ENCODE measurements at places on chromosomes 2 and 18.

- no peak for DNase-seq
These were observed 775.4 kb downstream of the TSN start for GRCh38 chr2:122530814-122531213.

- DNase-seq, result no peak
These were observed 59.1 kb downstream of the COA5 start for GRCh38 chr2:98548920-98549818.

GRCh38 chr2:20806286-20806685 lies 16.6 kb downstream of the LDAH start:
- DNase-seq, result no peak

GRCh38 chr2:181953881-181954537 lies 31.6 kb upstream of the PPP1R1C start:
- no peak for DNase-seq

- no peak for DNase-seq
These were observed 563 bp upstream of the GMCL1 start for GRCh38 chr2:69828938-69829255.

- DNase-seq, result no peak
These were observed 1343.3 kb upstream of the TMEFF2 start for GRCh38 chr2:193538061-193538460.

- no peak for DNase-seq
These were observed 405.1 kb downstream of the NBAS start for GRCh38 chr2:15155959-15156574.

DNA sequence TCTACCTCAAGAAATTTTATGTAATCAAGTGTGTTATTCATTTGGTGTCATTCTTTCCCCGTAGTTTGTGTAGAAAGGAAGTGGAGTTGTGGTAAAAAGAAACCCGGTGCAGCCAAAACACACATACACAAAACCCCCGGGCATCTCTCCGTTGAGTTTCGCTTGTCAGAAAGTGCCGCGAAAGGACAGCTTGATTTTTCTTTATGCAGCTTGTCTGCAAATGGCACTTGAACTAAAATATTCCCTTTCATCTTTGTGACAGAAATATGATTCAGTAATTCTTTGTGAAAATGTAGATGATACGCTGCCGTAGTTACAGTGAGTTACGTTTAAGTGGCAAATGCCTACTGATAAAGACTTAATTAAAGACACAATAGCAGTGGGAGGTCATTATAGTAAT lies 268.8 kb upstream of the SPRED2 start:
- DNase-seq, result no peak

DNA sequence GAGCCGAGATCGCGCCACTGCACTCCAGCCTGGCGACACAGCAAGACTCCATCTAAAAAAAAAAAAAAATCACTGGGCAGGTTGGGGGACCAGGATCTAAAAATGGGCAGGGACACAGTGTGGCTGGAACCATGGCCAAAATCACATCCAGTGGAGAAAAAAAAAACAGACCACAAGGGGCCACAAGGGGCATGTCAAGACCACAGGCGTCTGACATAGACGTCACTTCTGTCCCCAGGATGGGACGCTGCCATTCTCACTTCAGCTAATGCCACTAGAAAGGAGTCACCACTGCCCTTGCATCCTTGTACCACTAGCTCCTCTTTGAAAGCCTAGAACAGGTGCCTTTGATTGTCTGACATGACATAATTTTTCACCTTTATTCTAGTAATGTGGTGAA lies 2.5 kb upstream of the POMC start:
- DNase-seq, result no peak

- DNase-seq, result no peak
These were observed 705 bp downstream of the YES1 start for GRCh38 chr18:811182-811891.

DNA sequence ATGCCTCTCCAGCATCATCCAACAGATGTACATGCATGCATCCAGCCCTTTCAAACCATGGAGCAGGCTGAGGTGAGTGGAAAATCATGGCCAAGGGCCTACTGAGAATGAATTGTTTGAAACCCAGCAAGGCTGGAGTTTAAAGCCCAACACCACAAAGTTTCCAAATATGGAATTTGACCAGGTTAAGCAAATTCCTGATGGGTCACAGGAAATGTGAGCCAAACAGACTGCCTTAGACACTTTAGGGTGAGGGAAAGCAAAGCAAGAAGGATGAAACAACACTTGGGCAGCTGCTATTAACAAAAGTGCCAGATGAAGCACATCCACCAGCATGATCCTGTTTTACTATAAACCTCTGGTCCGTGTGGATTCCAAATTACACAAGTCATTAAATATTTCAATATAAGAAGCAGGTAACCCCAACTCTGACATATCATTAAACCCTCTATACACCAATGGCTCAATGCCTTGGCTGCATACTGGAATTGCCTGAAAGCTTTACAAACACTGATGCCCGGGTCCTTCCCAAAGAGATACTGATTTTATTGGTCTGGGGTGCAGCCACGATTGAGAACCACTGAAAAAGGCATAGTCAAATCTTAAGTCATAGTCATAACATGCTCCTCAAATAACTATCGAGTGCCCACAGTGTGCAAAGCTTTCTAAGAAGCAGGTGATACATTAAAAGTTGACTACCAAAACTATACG lies 9.1 kb downstream of the KLF7 start:
- DNase-seq, result no peak

- DNase-seq, result no peak
These were observed 886.7 kb upstream of the CHAC2 start for GRCh38 chr2:52880872-52881271.

GRCh38 chr18:24656050-24656449 lies 195.6 kb downstream of the HRH4 start:
- DNase-seq, result no peak

GRCh38 chr2:149040451-149040850 lies 2.0 kb downstream of the LYPD6B start:
- peak; percentile 82 for DNase-seq

GRCh38 chr2:121532894-121533293 lies 2.2 kb downstream of the RNU4ATAC start:
- no peak for DNase-seq

All from lower leg skin (tissue), 4 donors.